ENCODE measurements at places on chromosomes 2 and 18.

DNA sequence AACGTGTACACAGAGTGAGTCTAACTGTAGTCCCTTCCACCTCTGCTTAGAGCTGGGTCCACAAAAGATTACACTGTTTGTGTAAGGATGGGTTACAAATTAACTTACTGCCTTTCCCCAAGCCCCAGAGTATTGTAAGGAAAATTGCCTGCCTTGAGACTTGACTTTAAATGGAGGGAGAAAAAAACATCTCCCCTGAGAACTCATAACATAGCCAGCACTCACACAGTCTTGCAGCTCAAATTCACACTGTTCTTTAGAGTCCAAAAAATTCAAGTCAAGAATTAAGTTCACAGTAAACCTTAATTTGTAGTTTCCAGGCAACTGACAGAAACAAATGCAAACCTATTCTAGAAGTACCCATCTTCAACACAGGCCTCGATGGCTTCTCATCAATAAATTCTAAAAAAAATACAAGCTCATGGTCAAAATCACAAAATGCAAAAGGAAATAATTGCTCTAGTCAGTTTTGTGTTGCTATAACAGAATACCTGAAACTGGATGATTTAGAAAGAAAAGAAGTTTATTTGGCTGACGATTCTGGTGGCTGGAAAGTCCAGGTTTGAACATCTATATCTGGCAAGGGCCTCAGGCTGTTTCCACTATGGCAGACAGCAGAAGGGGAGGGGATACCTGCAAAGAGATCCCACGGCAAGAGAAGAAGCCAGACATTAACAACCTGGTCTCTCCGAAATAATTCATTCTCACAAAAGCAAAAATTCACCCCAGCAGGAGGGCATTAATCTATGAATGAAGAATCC, 34.6 kb upstream of the TMEM17 start:
- H3K27me3 ChIP-seq, result peaks cover 6% of the 10 kb centered on the region
- no peak overlapping the region for H3K4me3 ChIP-seq
- no peaks in the 10 kb centered on the region for H3K4me1 ChIP-seq
- DNase-seq, result no peak
- no peaks in the 10 kb centered on the region for H3K36me3 ChIP-seq
- no peak overlapping the region for H3K27ac ChIP-seq

DNA sequence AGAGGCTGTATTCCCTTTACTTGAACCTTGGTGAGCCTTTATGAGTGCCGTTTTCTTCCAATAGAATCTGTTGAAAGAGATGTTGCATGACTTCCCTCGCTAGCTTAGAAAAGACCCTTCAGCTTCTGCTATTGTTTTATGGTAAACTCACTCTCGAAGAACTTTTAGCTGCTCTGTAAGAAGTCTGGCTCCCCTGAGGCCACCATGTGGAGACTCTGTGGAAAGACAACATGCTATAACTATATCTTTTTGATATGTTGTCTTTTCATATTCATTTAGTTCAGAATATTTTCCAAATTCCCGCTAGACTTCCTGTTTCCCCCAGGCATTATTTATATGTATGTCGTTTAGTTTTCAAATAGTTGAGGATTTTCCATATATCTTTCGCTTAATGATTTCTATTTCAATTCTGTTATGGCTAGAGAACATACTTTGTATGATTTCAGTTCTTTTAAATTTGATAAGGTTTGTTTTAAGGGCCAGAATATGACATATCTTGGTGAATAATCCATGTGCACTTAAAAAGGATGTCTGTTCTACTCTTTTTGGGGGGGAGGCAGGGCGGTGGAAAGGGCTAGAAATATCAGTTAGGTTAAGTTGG, 64.1 kb downstream of the PTPN4 start:
- no peak overlapping the region for H3K4me3 ChIP-seq
- H3K27me3 ChIP-seq, result no peaks in the 10 kb centered on the region
- peaks cover 16% of the 10 kb centered on the region for H3K36me3 ChIP-seq
- H3K27ac ChIP-seq, result no peak overlapping the region

GRCh38 chr2:40256008-40256407, 195.9 kb downstream of the SLC8A1 start:
- no peaks in the 10 kb centered on the region for H3K36me3 ChIP-seq
- no peaks in the 10 kb centered on the region for H3K27me3 ChIP-seq
- no peak for DNase-seq
- no peak overlapping the region for H3K4me3 ChIP-seq
- no peaks in the 10 kb centered on the region for H3K4me1 ChIP-seq
- H3K27ac ChIP-seq, result no peak overlapping the region

DNA sequence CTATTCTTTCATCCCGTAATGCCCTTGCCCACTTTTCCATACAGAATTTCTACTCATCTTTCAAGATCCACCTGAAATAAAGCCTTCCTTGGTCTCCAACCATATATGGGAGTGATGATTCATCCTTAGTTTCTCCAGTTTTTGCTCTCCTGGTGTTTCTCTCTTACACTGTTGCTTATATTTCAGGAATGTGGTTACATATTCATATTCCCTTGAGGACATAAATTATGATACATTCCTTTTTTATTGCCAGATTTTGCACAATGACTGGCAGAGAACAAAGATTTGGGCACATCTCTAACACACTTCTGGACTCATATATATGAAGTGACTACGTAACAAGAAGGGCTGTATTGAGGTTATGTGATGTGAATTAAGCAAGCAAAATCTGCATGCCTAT, 1573.4 kb upstream of the NXPH2 start:
- no peaks in the 10 kb centered on the region for H3K36me3 ChIP-seq
- no peak for DNase-seq
- H3K27me3 ChIP-seq, result no peaks in the 10 kb centered on the region
- no peaks in the 10 kb centered on the region for H3K4me1 ChIP-seq

- H3K27ac ChIP-seq, result no peak overlapping the region
- H3K27me3 ChIP-seq, result no peaks in the 10 kb centered on the region
- no peak for DNase-seq
- no peaks in the 10 kb centered on the region for H3K36me3 ChIP-seq
Observed at GRCh38 chr18:39184176-39184575, 1618.6 kb upstream of the CELF4 start.

- no peak overlapping the region for H3K4me3 ChIP-seq
- no peaks in the 10 kb centered on the region for H3K4me1 ChIP-seq
- H3K27ac ChIP-seq, result no peak overlapping the region
- no peak for DNase-seq
- H3K27me3 ChIP-seq, result no peaks in the 10 kb centered on the region
Observed at GRCh38 chr18:14940735-14941134, 192.8 kb downstream of the ANKRD30B start.

- no peaks in the 10 kb centered on the region for H3K36me3 ChIP-seq
- H3K27ac ChIP-seq, result no peak overlapping the region
- H3K4me3 ChIP-seq, result no peak overlapping the region
- DNase-seq, result no peak
- H3K4me1 ChIP-seq, result no peaks in the 10 kb centered on the region
Observed at GRCh38 chr2:209671020-209671680, 100.5 kb upstream of the UNC80 start.

DNA sequence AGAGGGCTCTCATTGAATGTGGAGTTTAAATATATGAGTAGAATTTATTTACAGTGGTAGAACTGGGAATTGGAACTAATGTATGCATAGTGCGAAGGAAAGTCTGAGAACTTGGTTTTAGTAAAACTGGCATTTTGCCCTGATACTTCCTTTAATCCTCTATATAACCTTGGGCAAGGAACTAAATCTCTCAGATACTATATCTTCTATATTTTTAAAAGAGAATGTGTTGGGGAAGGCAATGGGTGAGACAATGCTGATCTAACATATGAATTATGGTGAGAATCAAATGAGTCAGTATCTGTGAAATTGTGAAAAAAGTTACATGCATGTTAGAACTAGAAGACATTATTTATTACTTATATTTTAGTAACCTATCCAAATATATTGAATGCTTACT, 2109.4 kb upstream of the PIK3C3 start:
- H3K4me3 ChIP-seq, result no peak overlapping the region
- no peaks in the 10 kb centered on the region for H3K27me3 ChIP-seq
- H3K27ac ChIP-seq, result no peak overlapping the region
- no peaks in the 10 kb centered on the region for H3K4me1 ChIP-seq

DNA sequence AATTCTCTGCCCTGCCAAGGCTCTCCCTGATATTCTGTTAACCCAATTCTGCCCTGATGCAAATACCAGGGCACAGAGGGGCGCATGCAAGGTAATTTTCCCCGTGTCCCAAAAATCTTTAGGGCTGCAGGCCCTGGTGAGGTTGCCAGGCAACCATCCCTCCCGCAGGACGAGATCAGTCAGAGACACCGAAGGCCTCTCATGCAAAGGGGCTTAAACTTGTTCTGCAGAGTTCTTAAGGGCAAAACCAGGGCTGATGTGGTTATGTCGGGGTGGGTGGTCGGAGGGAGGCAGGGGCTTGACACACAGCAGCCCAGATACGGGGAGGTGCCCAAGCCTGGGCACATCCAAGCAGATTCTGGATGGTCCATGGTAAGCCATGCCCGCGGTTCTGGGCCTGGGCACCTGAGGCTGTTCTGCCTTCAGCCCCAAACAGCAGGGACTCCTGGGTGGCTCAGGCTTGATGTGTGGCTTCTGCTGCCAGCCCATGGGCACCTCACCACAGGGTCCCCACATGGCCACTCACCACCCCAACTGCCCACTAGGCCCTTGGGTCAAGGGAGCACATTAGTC, 27.2 kb downstream of the STEAP3 start:
- H3K36me3 ChIP-seq, result no peaks in the 10 kb centered on the region
- no peak for DNase-seq
- no peak overlapping the region for H3K4me3 ChIP-seq
- no peak overlapping the region for H3K27ac ChIP-seq

DNA sequence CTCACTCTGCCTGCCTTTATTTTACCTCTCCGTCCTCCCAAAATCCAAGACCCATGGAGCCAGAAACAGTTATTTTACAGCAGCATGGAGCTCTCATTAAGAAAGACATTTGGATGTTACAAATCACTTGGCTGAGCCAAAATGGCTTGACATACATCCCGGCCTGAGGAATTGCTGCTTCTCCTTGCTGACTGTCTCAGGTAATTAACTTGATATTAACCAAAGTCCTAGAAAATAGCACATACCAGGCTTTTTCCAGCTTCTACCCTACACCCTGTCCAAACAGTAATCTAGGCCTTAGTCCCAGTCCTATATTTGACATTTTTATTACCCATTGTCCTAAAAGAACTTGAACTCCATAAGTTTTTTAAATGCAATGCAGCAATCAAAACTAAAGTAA, 205.0 kb downstream of the TMX3 start:
- no peak for DNase-seq
- no peak overlapping the region for H3K4me3 ChIP-seq
- no peaks in the 10 kb centered on the region for H3K36me3 ChIP-seq
- no peaks in the 10 kb centered on the region for H3K4me1 ChIP-seq
- no peaks in the 10 kb centered on the region for H3K27me3 ChIP-seq
- no peak overlapping the region for H3K27ac ChIP-seq

- no peak overlapping the region for H3K27ac ChIP-seq
- H3K4me1 ChIP-seq, result no peaks in the 10 kb centered on the region
- H3K4me3 ChIP-seq, result no peak overlapping the region
- no peaks in the 10 kb centered on the region for H3K36me3 ChIP-seq
Observed at GRCh38 chr2:74321737-74322136, 21.5 kb downstream of the SLC4A5 start.

- no peak overlapping the region for H3K4me3 ChIP-seq
- DNase-seq, result no peak
- peaks cover 6% of the 10 kb centered on the region for H3K4me1 ChIP-seq
- H3K27me3 ChIP-seq, result peaks cover 8% of the 10 kb centered on the region
- H3K27ac ChIP-seq, result no peak overlapping the region
- no peaks in the 10 kb centered on the region for H3K36me3 ChIP-seq
Observed at GRCh38 chr18:48826271-48826670, 124.5 kb downstream of the SMAD7 start.

GRCh38 chr2:62661263-62661635, 44.3 kb upstream of the EHBP1 start:
- H3K4me1 ChIP-seq, result peaks cover 27% of the 10 kb centered on the region
- H3K4me3 ChIP-seq, result no peak overlapping the region
- no peaks in the 10 kb centered on the region for H3K36me3 ChIP-seq
- DNase-seq, result no peak

DNA sequence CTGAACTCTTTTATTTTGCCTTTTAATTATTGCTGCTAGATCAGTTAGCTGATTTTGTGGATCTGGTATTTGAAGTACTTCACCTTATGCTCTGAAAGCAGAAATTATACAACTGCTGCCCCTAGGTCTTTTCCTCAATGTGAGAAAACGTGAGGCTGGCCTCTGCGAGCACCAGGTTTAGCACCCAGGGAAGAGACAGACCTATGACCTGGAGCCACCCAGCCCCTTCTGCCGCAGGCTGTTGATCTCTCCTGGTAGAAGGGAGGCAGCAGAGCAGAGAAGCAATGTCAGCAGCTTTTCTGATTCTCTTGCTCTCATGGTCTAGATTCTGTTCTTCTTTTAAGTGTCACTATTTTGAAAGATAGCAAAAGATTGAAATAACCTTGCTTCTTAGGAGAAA, 19.9 kb downstream of the TRAPPC12 start:
- peaks cover 82% of the 10 kb centered on the region for H3K36me3 ChIP-seq
- no peak overlapping the region for H3K27ac ChIP-seq
- peaks cover 12% of the 10 kb centered on the region for H3K4me1 ChIP-seq
- no peak for DNase-seq
- H3K27me3 ChIP-seq, result no peaks in the 10 kb centered on the region

GRCh38 chr2:1461507-1462390, 48.5 kb downstream of the TPO start:
- peaks cover 9% of the 10 kb centered on the region for H3K27me3 ChIP-seq
- H3K27ac ChIP-seq, result no peak overlapping the region
- H3K36me3 ChIP-seq, result no peaks in the 10 kb centered on the region
- DNase-seq, result no peak
- H3K4me1 ChIP-seq, result no peaks in the 10 kb centered on the region

- peak overlapping the region; percentile 97 for H3K27ac ChIP-seq
- H3K4me1 ChIP-seq, result peaks cover 34% of the 10 kb centered on the region
- H3K36me3 ChIP-seq, result peaks cover 13% of the 10 kb centered on the region
- no peaks in the 10 kb centered on the region for H3K27me3 ChIP-seq
- no peak for DNase-seq
- H3K4me3 ChIP-seq, result peak overlapping the region; percentile 98
Observed at GRCh38 chr18:50879302-50880118, 592 bp downstream of the ME2 start.

GRCh38 chr2:223835701-223836532, 1.5 kb downstream of the AP1S3 start:
- H3K4me3 ChIP-seq, result peak overlapping the region; percentile 99
- peaks cover 35% of the 10 kb centered on the region for H3K36me3 ChIP-seq
- peak overlapping the region; percentile 96 for H3K27ac ChIP-seq
- H3K27me3 ChIP-seq, result no peaks in the 10 kb centered on the region
- peak; percentile 63 for DNase-seq

GRCh38 chr2:123262856-123263255, 762.2 kb upstream of the CNTNAP5 start:
- H3K27ac ChIP-seq, result no peak overlapping the region
- DNase-seq, result no peak
- H3K4me1 ChIP-seq, result no peaks in the 10 kb centered on the region
- no peak overlapping the region for H3K4me3 ChIP-seq
- no peaks in the 10 kb centered on the region for H3K27me3 ChIP-seq

Measured in activated B cell treated with CpG ODN at 0.5 μM for 24 hours (primary cell).